Kasumi-1 (cell line): ENCODE measurements at places on chromosomes 6 and 20.

DNA sequence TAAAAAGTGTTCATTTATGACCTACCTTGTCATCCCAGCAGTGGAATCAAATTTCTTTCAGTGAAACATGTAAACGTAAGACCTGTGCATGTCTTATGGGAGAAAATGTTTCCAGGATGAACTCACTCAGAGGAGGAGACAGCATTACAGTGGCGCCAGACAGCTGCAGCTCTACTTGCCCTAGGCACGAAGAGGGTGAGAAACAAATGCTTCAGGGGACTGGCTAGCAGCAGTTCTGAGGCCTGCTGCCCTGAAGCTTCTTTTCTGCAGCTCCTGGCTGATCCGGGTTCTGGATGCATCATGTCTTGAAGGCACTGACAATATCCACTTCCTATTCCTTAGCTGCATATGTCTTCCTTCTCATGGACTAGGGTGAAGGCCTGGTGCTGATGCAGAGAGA lies 120.2 kb downstream of the QRSL1 start:
- DNase-seq: no peak

- DNase-seq: peak; percentile 56
Measured at GRCh38 chr6:166830185-166830890, 126.0 kb downstream of the RNASET2 start.

DNA sequence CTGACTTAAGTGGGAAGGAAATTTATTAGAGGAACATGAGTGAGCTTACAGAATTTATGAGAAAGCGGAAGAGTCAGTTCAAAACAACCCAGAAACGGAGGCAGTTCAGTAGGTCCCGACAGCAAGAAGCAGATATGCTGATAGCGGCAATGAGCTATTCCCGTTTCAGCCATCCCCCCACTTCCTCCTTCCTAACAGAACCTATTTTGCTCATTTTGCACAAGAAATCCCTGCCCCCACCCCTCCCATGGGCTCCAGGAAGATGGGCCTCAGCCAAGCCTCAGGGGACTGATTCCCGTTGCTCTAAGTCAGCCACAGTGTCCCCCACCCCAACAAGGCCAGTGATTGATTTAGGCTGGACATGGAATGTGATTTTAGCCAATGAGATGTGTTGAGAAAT lies 157.5 kb downstream of the CEBPB start:
- peak; percentile 95 for DNase-seq

DNA sequence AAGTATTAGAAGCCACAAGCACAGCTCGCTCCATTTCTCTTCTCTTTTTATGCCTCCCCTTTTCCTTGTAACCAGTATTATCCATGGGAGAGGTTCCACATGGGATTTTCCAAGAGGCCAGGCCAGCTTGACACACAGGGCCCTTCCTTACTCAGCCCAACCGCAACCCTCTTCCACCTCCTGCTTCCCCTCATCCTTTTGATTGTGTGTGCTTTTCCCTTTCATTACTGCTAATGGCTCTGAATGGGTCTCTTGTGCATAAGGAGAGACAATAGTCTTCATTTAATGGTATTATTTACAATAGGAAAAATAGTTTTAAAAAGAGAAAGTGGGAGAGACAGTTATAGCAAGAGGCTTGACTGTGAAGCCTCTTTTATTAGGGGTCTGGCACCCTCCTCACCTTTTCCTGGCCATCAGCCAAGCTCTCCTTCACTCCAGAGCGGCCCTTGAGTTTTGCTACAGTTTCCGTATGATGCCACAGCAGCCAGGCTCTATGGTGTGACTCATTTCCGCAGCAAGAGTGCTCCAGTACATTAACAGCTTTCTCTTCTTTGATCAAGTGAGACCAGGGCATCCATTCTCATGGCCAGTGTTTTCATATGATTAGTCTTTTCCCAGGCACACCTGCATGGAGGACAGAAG lies 579.5 kb downstream of the TFAP2B start:
- DNase-seq: no peak

DNA sequence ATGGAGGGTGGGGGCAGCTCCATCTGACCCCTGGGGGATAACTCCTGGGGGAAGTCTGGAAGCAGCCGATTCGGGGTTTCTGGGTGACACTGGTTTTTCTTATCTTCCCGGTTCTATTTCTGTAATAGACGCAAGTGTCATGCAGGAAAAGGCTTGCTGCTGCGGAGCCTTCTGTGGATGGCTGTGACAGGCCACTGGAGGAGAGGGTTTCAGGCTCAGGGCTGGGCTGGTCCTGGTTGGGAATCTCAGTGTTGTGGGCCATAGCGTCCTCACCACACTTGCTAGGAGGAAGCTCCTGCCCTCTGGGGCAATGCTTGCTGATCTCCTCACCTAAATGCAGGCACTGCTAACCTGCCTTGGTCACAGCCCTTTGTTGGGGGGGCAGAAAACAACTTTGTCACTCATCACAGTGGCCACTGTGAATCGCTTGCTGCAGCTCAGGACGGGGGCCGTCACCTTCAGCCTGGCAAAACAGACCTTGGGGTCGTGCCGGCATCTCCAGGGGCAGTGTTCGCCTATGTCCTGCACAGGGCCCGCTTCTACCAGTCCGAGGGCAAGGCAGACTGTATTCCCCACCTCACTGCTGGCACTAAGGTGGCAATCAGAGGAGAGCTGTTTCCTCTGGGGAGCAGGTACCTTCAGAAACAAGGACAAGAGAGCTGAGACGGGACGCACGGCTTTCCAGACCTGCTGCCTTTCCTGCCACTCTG lies 4.4 kb upstream of the TUBB1 start:
- DNase-seq: no peak

DNA sequence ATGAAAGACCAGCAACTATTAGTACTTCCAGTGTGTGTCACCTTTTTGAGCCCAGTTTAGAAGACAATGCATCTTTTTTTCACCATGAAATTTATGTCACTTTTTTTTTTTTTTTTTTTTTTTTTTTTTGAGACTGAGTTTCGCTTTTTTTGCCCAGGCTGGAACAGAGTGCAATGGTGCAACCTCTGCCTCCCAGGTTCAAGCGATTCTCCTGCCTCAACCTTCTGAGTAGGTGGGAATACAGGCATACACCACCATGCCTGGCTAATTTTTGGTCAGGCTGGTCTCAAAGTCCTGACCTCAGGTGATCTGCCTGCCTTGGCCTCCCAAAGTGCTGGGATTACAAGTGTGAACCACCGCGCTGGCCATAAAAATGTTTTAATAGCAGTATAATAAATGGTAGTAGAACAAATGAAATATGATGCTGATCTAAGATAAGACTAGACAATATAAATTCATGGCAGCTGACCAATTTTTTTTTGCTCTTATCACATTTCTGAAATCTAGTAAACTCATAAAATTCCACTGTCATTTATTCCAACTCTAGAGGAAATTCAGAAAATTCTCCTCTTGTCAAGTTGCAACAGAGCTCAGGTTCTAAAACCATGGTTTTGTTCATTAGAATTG lies 21.3 kb downstream of the NHSL1 start:
- no peak for DNase-seq

DNA sequence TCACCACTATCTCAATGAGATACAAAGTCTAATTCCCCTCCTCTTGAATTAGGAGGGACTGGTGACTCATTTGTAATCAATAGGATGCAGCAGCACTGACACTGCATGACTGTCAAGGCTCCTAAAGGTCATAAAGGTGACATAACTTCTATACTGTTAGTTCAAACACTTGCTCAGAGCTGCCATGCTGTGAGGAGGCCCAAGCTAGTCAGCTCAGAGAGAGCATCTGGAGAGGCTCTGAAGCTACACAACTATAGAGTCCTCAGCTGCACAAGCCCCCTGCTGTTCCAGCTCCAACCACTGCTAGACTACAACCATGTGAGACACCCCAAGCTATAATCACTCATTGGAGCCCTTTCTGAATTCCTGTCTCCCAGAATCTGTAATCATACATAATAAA lies 17.0 kb upstream of the HEY2 start:
- DNase-seq: no peak

DNA sequence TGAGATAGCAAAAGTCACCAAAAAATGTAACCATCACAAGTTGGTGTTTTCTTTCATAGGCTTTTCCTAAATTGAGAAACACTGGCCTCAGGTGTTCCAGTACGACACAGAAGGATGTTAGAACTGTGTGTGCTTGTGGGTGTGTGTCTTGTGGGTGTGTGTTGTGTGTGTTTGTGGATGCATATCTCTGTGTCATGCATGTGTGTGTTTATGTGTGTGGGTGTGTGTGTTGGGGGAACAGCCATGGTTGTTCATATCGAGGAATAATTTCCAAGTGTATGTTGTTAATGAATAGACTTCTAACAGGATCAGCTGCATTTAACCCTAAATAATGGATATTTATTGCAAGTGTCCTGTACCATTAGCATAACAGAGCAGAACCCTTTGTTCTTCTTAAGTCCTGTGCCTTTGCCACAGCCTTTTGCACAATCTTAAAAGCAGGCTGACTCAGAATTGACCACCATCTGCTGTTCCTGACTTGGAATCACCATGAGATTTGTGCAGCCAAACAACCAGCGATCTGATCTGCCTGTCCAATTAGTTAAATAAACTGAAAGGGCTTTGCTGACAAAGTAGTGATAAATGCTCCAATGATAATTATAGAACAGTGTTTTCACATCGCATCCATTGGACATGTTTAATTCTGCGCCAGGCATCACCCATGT lies 7.6 kb downstream of the CD93 start:
- DNase-seq: no peak

DNA sequence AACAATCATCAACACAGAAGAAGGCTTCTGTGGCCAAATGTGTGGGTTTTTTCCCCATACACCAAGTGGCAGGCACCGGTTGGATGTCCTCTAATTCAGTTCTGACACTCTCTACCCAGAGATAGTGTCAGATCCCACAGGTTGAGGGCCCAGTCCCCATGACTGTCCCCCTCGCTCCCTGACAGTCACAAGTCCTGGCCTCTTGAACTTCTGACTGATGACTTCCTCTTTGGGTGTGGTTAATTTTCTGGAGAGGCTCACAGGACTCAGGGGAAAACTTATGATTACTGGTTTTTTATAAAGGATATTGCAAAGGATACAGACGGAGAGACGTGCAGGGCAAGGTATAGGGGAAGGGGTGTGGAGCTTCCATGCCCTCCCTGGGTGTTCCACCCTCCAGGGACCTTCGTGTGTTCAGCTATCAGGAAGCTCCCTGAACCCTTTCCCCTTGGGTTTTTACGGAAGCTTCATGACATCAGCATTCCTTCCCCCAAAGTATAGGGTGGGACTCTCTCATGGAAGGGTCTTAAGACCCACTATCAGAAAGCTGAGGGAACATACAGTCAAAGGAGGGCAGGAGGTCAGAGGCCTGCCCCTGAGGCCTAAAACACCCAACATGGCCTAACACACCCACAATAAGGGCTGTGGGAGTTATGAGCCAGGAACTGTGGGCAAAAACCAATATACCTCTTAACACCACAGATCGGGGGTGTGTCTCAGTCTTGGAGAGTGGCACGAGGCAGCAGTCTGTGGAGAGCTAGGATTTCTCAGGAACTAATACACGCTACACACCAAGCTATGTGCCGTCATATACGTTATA lies 33.3 kb downstream of the FARS2 start:
- peak; percentile 65 for DNase-seq

DNA sequence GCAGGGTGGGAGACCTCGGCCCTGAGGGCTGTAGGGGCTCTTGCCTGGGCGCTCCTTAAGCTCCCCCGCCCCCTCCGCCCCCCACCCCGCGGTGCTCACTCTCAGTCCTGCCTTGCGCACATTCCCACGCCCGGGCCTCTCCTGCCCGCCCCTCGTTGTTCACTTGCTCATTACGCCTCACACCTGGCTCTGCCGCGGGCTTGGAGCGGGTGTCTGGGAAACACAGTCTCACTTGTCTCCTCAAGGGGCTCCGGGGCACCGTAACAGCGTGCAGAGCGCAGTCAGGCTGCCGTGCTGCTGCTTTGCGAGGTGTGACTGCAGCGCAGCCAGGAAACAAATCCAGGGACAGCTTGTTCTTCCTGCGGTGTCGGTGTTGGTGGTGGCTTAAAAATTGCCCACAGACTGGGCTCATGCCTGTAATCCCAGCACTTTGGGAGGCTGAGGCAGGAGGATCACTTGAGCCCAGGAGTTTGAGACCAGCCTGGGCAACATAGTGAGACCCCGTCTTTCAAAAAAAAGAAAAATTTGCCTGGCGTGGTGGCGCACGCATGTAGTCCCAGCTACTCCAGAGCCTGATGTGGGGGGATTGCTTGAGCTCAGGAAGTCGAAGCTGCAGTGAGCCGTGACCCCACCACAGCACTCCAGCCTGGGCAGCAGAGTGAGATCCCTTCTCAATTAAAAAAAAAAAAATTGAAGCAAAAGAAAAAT lies 4.6 kb downstream of the NPBWR2 start:
- DNase-seq: no peak

GRCh38 chr20:58749098-58749769 lies 56.6 kb downstream of the NPEPL1 start:
- DNase-seq: no peak

DNA sequence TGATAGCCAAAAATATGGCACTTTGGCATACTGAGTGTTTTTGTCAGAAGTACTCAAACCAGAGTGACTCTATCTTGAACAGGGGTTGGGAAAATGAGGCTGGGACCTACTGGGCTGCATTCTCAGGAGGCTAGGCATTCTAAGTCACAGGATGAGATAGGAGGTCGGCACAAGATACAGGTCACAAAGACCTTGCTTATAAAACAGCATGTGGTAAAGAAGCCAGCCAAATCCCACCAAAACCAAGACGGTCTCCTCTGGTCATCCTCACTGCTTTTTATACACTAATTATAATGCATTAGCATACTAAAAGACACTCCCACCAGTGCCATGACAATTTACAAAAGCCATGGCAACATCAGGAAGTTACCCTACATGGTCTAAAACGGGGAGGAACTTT lies 985.1 kb downstream of the HACE1 start:
- no peak for DNase-seq
